Mucosa of descending colon (tissue), 3 donors: ENCODE measurements at places on chromosomes 13 and 19. TPM values are rescaled to one million over a fixed set of nuclear protein-coding genes. Genes with fewer than 3 reads are reported as not detected.

DNA sequence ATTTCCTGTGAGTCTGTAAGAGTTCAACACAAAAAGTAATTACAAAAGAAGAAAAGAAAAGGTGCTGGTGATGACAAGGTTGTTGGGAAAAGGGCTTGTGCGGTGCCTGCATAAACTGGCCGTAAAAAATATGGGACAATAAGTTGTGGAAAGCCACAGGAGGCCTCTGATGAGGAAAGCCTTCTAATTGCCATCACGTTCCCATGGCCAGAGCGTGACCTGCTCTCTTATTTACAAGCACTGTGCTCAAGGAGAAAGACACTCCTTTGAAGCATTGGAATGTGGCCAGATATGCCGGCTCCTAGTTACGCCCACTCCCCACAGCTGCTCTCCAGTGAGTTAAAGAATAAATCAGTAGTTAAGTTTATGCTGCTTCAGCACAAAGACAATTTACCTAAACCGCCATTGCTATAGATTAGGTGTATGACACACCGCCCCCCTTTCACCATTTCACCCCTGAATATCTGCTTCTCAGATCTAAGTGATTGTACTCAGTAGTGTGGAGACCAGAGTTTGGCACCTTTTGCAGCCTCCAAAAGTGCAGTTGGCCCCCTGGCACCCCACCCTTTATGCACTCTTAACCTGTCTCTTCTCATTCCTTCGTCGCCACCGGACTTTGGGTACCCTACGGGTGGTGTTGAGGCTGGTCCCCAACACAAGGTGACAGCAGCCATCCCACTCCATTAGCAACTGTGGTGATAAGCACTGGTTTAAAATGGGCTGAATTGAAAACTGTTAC is 8.1 kb upstream of the PGLYRP1 start:
- no peak for DNase-seq

The WDR83 gene
- total RNA-seq = 13.4 TPM

GRCh38 chr13:66618702-66619101 is 611.4 kb downstream of the PCDH9 start:
- no peak for DNase-seq

DNA sequence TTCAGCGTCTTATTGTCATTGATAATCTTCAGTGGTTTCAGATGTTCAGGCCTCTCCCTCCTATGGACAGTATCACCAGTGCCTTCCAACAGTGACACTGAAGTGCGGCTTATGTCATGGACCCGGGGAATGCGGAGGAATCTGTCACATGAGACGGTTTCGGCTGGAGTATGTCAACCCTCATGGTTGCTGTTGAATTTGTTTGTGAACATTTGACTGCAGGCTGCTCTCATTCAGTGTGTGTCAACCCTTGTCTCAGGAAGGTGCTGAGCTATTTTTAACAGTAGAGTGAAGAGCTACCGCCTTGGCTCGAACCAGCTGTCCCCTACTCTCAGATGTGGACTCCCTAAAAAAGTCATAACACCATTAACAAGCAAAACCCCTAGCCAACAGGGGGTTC is 138.8 kb upstream of the RNF113B start:
- DNase-seq = no peak

- no peak for DNase-seq
Measured at GRCh38 chr13:109924376-109924775, 138.0 kb upstream of the IRS2 start.

The IGFL4 gene
- total RNA-seq = not detected

DNA sequence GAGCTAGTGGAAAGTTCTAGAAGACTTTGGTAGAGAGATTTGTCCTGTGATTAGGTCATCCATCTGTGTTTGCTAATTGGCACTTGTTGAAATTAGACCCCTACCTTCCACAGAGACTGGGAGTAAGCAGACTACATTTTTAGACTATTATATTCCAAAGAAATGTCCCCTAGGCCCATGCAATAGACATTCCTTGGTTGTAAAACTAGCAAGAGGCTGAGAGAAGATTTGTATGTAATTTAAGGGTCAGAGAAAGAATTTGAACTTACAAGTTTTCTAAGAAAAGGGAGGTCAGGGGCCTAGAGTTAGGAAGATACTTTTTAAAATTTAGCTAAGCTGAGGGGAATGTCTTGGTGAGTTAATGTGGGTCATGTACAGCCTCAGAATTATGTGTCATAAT is 470.7 kb upstream of the SLITRK1 start:
- no peak for DNase-seq

GRCh38 chr13:99203601-99204579 is 3.2 kb downstream of the UBAC2 start:
- DNase-seq = no peak

DNA sequence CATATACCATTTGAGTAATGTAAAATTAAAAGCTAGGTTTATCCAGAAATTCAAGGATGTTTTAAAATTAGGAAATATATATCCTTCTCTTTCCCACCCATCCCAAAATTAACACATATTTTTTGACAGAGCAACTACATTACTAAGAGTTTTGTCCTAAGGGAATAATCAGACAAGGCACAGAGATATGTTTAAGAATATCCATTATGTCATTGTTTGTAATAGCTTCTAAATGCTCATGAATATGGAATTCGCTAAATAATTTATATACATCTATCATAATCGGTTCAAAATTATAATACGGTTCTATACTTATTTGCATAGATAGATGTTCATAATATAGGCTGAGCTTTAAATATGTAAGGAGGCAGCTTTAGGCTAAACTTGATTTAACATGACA is 9.8 kb downstream of the UBL3 start:
- DNase-seq = no peak

GRCh38 chr13:76029088-76029487 is 393.0 kb downstream of the LMO7 start:
- no peak for DNase-seq

DNA sequence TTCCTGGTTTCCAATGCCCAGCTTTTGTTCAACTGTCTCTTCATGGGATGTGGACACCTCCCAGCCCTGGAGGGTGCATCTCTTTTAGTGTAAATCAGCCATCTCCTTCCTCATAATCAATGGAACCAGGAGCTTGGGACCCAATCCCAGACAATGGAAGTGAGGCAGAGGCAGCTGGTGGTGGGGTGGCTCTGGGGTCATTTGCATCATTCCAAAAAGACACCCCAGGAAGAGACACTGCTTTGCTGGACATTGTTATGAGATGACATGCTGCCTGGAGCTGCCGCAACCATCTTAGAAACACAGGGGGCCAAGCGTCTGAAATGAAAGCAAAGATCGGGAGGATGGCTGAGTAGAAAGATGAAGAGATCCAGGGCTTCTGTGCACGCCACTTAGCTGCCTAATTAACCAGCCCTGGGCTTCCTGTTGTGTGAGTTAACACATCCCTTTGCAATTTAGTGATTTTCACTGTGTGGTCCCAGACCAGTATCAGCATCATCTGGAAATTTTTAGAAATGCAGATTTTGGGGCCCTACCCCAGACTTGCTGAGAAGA is 36.1 kb downstream of the IRS2 start:
- DNase-seq = no peak

- DNase-seq = peak; percentile 91
Measured at GRCh38 chr19:38303517-38304351, at the start of gene C19orf33. TSS of gene C19orf33 (plus strand) at chr19:38304251. CDS start at chr19:38304262, 11 bp downstream.

DNA sequence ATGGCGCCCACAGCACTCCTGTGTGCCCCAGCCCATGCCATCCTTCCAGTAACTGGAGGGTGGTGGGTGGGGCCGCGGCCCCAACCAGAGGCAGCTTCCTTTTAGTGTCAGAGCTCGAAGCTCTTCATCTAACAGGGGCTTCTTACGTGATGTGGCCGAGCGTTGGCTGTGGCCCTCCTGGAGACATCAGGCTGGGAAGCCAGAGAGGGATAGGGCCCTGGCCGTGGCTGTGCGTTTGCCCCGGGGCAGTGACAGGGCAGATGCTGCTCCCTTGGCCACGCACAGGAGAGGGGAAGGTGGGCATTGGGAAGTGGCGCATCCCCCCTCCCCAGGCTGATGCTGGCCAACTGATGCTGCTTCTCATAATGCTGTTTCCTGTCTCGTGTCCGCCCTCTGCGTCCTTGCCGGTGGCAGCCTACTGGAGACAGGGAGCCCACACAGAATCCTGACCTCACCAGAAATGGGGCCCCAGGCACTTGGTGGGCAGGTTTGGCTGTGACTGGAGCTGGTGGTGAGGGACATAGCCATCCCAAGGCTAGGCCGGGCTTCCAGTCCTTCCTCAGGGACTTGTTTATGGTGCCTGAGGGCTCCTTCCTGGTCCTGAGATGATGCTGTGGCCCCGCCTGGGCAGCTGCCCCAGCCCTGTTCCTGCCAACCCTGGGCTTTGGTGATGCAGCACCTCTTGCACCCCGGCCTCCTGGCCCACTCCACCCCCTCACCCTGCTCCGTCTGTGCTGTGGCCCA is 34.3 kb downstream of the ATP4B start:
- DNase-seq = no peak

GRCh38 chr13:113238536-113238935 is 29.1 kb downstream of the CUL4A start:
- DNase-seq = no peak

GRCh38 chr13:100657881-100658315 is 16.7 kb downstream of the TMTC4 start:
- no peak for DNase-seq

The KIRREL2 gene
- not detected for total RNA-seq

- DNase-seq = no peak
Measured at GRCh38 chr13:41547251-41548000, 90.1 kb downstream of the RGCC start.

DNA sequence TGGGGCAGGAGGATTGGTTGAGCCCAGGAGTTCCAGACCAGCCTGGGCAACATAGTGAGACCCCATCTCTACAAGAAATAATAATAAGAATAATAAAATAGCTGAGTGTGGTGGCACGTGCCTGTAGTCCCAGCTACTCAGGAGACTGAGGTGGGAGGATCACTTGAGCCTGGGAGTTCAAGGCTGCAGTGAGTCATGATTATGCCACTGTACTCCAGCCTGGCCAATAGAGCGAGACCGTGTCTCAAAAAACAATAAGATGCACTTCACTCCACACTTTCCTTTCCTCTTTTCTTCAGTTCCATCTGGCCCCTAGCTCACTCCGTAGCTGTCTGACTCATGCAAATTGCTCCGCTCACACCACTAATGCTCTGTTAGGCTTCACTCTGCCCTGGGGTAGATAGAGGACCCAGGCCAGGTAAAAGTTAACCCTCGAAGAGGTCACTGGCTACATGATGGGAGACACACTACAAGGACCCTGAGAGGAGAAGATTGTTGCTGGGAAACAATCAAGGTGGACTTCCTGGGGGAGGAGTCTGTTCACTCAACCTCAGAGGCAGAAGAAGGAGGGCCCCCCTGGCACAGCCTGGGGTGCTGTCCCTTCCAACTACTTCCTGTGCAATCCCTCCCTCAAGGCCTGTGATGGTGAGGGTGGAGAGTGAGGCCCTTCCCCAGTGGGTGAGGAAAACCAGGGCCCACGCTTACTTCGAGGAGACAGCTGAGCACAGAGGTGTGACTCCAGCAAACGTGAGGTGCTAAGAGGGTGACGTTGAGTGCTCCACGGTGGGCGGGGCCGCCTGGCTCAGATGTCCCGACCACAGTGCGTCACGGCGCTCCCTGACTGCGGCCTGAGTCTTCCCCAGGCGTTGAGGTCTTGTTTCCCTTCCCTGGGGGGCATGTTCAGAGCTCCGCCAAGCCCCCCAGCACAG is 8.8 kb upstream of the TNFSF9 start:
- DNase-seq = peak; percentile 46

- DNase-seq = no peak
Measured at GRCh38 chr19:18593367-18594095, 4.9 kb downstream of the REX1BD start.

DNA sequence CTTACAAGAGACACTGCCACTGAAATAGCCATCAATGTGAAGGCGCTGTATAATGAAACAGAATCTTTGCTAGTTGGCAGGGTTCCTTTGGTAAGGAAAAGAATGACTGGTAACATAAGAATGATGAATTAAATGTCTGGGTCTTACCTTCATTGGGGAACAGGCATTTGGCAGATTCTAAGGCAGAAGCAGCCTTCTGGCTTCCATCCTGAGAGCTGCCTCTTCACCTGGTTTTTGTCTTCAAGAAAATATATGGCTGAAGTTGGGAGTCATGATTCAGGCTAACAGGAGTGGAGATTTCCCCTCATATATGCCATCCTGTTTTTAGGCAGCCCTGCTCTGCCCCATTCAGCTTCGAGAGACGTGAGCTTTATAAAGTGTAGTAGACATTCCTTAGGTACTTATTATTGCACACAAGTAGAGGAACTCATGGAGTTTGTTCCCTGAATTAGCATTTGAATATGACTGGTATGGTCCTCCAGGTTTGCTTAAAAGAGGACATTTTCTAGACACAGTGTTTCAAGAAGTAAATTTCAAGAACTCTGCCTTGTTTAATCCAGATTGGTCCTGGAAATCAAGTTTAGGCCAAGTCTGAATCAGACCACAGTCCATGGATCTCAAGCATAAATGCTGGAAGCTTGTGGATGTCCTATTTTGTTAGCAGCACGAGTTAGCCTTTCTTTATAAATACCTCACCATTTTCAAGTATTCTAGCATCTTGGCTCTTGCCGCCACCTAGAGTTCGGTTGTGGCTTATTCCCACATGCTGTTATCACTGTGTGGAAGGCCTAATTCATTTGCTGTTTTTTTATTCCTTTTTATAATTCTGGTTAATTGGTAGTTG is 56.2 kb upstream of the AKAP11 start:
- DNase-seq = peak; percentile 35
